Activated CD8-positive, alpha-beta memory T cell treated with anti-CD3 and anti-CD28 coated beads for 1 hour (primary cell): ENCODE measurements at places on chromosomes 4 and X.

- DNase-seq = no peak
Observed at GRCh38 chr4:20378181-20378580, 126.5 kb downstream of the SLIT2 start.

- DNase-seq = no peak
Observed at GRCh38 chr4:153520801-153521329, 54.7 kb downstream of the TMEM131L start.

GRCh38 chr4:112201915-112202505, 29.6 kb upstream of the AP1AR start:
- DNase-seq = no peak

- DNase-seq = no peak
Observed at GRCh38 chr4:188015025-188015940, 19.7 kb downstream of the ZFP42 start.

GRCh38 chr4:7526491-7526890, 91.8 kb upstream of the PSAPL1 start:
- no peak for DNase-seq

- DNase-seq = no peak
Observed at GRCh38 chr4:150451883-150452282, 130.1 kb upstream of the MAB21L2 start.

- DNase-seq = no peak
Observed at GRCh38 chr4:128225148-128225547, 62.5 kb downstream of the PGRMC2 start.

DNA sequence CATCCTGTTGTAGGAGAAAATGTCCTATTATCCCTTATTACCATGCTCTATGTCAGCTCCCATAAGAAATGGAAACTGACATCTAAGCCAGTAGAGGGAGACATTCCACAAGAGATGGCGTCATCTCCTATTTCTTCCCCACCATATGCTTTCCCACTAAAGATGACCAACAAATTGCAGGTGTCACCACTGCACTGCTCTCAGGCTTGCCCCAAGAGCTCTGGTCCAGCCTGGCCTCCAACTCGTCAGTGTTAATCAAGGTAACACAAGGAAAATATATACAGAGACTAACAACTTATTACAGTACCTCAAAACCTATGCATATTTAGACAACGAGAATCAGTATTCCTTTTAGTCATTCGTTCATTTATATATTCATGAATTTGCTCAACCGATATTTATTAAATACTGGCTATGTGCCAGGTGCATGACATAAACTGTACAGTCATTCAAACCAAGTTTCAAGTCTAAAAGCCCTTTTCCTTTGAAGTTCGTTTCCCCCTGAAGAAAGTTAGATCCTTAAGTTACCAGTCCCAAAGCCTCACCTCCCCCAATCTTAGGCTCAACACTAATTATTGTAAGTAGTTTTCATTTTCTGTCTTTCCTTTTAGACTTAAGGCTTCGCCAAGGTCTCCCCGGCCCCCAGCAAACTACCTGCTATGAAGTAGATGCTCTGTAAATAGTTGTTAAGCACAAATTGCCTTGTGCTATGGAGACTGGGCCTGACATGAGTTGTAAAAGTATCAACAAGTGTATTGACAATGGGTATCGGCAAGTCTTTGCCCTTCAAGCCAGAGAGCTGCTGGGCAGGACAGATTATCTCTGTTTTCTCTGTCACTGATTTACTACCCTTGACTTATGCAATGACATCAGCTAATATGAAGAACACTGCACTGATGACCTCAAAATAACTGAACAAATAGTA, 3.1 kb upstream of the FGB start:
- no peak for DNase-seq

GRCh38 chr4:75696581-75696980, 23.4 kb upstream of the G3BP2 start:
- DNase-seq = no peak

DNA sequence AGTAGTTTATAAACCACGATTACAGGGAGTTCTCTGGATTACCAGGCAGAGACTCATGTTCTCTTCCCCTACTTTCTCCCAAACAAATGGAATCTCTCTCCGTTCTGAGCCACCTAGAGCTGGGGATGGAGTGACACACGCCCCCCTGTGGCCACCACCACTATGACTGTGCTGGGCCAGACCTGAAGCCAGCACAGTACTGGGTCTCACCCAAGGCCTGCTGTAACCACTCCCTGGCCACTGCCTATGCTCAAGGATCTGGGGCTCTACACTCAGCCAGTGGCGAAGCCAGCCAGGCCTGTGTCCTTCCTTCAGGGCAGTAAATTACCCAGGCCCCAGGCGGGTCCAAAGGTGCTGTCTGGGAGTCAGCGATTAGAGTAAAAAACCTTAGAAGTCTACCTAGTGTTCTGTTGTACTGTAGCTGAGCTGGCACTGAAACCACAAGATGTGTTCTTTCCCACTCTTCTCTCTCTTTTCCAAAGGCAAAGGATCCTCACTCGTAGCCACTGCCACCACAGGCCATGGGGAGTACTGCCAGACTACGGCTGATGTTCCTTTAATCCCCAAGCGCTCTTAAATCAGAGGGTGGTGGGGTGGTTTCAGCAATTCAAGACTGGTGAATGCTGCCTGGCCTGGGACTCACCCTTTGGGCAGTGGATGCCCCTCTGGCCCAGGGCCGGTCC, 412.2 kb upstream of the ARX start:
- no peak for DNase-seq

- no peak for DNase-seq
Observed at GRCh38 chr4:80029364-80029763, 43.7 kb downstream of the ANTXR2 start.

GRCh38 chrX:108439961-108440696, 491 bp downstream of the COL4A5 start:
- no peak for DNase-seq

DNA sequence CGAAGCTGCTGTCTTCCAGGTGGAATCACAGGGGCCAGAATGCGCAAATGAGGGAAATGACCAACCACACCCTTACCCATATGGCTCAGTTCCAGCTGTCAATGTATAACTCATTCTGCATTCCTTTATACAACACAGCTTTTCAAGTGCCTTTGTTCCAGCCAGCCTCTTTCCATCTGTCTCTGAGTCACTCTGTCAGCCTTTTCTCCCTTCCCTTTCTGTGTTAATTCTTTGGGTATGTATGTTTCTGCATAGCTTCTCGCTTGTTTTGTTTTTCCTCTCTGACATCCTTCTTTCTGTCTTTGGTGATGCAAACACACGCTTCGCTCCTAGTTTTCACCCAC, 54.5 kb downstream of the RS1 start:
- DNase-seq = no peak

DNA sequence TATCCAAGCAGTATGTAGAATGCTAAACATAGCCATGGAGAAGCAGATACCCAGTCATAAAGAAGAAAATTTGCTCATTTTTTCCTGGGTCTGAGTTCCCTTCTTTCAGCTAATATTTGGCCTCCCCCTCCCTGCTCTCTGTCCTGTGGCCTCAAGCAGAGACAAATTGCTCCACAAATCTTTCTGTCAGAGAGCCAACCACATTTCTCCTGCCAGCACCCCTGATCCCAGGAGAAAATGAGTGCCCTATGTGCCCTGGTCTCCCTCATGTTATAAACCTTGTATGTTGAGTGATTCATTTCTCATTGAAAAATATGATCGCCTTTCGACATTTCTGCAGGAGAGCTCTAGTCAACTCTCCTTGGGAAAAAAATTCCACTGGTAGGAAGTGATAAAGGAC, 82.0 kb downstream of the TMEM156 start:
- no peak for DNase-seq

DNA sequence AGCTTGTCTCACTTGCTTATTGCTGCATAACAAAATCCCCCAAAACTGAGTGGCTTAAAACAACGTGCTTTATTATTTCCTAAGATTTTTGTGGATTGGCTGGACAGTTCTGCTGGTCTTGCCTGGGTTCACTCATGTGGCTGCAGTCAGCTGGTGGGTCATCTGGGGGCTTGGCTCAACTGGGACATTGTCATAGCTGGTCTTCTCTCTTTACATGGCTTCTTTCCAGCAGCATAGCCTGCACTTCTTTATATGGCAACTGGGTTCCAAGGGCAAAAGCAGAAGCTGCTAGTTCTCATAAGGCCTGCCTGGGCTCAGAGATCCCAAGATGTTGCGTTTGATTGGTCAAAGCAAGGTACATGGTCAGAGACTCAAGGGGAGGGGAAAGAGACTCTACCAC, 33.7 kb upstream of the STAG2 start:
- DNase-seq = no peak

- no peak for DNase-seq
Observed at GRCh38 chr4:29551821-29552220, 1168.3 kb upstream of the PCDH7 start.

GRCh38 chr4:188417181-188417580, 277.9 kb downstream of the TRIML1 start:
- DNase-seq = no peak

GRCh38 chrX:17669458-17669857, 67.8 kb upstream of the SCML1 start:
- no peak for DNase-seq

- DNase-seq = no peak
Observed at GRCh38 chrX:11438767-11439166, 145.6 kb downstream of the AMELX start.

DNA sequence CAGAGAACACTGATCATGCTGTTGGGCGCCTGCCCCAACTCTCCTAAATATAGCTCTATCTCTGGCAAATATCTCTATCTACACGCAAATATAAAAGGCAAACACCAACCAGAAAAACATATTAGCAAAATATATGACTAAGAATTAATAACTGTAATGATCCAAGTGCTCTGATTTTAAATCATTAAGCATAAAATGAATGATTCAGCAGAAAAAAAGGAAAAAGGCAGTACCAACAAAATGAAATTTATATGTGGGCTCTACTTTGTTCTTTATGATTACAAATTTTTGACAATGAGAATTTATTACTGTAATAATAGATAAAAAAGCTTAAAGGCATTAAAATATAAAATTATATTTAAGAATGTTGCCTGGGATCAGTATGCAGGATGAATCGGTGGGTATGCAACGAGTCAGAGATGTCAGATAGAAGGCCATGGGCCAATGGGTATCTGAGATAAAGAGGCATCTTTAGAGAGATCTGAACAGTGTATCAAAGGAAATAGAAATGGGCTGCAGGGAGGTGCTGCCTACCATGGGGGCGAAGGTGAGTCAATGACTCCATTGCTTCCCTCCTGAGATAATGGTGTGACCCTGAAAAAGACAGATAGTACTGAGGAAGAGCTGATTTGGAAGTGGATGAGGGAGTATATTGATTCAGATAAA, 234.8 kb downstream of the SCFD2 start:
- DNase-seq = no peak

DNA sequence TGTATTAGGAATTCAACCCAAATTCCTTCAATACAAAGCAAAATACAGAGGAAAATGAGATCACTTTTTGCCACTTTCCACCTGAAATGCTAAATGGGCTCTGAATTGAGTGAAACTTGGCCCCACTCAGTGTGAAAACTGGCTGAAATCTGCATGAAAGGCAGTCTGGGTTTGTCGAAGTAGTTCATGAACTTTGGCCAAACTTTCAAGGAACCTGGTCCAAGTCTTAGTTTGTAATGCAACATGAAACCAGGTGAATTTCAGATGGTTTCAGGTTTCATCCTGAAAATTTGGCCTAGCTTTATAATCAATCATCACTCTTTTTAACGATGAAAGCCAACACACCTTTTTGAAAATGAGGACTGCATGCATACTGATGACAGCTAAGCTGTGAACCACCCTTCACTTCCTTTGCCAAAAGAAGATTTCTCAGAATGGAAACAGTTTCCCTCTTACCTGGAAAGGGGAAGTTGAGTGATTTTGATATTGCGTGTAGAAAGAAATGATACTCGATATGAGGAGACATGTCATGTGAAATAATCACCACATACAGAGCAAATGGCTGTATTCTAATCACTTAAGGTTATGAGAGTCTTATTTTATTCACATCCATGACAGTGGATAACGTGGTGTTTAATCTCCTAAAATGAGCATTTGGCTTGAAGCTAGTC, 209.9 kb upstream of the ETNPPL start:
- no peak for DNase-seq

DNA sequence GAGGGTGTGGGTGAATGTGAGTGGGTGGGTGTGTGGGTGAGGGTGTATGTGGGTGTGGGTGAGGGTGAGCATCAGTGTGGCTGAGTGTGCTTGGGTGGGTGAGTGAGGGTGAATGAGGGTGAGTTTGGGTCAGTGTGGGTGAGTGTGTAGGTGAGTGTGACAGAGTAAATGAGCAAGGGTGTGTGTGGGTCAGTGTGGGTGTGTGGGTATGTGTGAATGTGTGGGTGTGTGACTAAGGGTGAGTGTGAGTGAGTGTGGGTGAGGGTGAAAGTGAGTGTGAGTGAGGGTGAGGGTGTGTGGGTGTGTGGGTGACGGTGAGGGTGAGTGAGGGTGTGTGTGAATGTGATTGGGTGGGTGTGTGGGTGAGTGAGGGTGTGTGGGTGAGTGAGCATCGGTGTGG, 1676.7 kb upstream of the TENM3 start:
- DNase-seq = no peak

DNA sequence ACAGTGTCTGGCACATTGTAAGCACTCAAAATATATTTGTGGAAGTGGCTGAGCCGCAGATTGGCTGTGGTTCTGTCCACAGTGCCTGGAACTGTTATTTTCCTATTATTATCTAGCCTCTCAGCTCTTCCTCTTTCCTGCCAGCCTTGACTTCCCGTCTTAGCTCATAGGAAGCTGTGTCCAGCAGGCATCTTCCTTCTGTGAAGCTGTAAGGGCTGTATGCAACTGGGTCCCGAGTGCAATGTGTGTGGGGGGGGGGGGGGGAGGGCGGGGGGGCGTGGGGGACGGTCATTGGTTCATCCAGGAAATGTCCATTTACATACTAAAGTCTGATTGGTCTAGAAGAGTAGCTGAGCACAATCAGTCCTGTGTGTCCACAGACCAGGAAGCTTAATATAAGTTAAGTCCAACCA, 210.7 kb downstream of the PDGFRA start:
- DNase-seq = no peak

DNA sequence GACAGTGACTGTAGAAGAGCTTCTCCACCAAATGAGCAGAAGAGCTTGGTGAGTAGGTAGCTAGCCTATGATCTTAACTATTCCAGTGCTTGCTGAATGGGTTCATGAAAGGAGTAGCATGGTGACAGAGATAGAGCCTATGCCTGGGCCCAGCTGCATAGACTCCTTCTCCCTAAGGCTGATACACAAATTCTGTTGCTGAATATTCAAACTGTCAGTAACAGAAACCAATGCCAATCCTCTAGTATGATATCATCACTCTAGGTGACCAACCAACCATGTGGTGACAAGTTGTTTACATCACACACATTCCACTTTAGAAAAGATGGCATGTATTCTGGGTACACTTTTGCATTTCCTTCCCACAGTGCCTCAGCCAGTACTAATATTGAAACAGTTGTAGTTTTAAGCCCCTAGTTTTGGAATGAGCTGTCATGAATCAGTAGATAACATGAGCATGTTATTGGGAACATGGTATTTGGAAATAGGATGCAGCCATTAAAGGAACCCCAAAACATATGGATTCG, 103.4 kb upstream of the GRXCR1 start:
- no peak for DNase-seq

- no peak for DNase-seq
Observed at GRCh38 chrX:103739421-103739820, 28.7 kb downstream of the TMEM31 start.

GRCh38 chr4:101600287-101600686, 190.2 kb upstream of the BANK1 start:
- no peak for DNase-seq

- no peak for DNase-seq
Observed at GRCh38 chr4:186151499-186151898, 39.9 kb upstream of the CYP4V2 start.
